ENCODE measurements at places on chromosomes 2 and 18.

DNA sequence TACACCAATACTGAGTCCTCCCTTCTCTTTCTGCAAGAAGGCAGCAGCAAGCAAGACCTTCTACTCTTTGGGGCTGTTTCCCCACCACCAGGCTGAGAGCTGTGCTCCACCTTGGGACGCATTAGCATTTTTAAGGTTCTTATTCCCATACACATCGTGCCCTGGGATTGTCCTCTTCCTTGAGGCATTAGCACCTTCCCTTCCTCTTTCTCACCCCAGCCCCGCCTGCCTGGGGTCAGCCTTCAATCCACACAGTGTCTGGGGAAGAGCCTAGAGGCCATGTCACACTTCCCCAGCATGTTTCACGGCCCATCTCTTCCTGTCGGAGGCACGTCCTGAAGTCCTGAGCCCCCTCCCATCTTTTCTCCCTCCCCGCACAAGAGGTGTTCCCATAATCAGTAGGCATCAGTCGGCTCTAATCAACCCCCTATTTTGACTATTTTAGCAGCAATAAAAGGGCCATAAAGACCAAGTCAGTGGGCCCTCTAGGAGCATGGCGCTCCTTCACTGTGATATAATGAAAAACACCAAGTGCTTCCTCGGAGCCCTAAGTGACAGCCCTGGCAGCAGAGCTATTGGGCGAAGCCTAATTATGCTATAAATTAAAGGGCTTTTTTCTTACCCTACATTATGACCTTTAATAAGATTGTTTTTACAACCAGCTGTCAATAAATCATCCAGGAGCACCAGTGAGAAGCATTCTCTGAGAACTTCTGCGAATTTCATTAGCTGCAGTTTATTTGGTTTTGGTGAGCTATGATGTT lies 55.0 kb upstream of the PKDCC start:
- DNase-seq: no peak

DNA sequence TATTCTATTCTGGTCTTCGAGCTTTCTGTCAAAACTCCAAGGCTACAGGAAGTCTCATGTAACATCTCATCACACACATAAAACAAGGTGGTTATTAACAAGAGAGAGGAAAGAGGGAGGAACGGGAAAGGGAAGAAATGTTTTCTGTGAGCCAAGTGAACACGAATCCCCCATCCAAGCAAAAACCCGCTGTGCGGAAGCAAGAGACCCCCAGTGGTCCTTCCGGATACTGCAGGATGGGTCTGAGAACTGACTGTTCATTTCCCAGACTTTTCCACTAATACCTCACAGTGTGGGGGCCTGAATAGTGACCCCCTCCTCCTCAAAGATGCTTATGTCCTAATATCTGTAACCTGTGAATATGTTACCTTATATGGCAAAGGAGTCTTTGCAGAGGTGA lies 19.0 kb upstream of the DIPK1C start:
- no peak for DNase-seq

GRCh38 chr2:26630235-26630634 lies 10.9 kb downstream of the CIB4 start:
- no peak for DNase-seq

- no peak for DNase-seq
These were observed 358.5 kb upstream of the HNRNPA3 start for GRCh38 chr2:176854062-176854461.

- no peak for DNase-seq
These were observed 10.9 kb downstream of the UXS1 start for GRCh38 chr2:106183101-106183696.
